Fibroblast of skin of right biceps (primary cell): ENCODE measurements at places on chromosomes 7 and 10.

DNA sequence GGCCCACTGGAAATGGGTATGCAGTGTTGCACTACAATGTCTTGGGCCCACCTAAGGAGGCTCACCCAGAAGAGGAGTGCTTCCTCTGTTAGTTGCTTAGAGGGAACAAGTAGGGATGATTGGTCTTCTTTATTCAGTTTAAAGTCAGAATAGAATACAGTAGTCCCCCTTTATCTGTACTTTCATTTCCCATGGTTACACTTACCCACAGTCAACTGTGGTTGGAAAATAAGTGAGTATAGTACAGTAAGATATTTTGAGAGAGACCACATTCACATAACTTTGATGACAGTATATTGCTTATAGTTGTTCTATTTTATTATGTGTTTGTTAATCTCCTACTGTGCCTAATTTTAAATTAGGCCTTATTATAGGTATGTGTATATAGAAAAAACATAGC, 151.4 kb downstream of the COL28A1 start:
- DNase-seq, result no peak

- peak; percentile 93 for DNase-seq
Measured at GRCh38 chr7:1924258-1924817, 254.3 kb downstream of the ELFN1 start.

DNA sequence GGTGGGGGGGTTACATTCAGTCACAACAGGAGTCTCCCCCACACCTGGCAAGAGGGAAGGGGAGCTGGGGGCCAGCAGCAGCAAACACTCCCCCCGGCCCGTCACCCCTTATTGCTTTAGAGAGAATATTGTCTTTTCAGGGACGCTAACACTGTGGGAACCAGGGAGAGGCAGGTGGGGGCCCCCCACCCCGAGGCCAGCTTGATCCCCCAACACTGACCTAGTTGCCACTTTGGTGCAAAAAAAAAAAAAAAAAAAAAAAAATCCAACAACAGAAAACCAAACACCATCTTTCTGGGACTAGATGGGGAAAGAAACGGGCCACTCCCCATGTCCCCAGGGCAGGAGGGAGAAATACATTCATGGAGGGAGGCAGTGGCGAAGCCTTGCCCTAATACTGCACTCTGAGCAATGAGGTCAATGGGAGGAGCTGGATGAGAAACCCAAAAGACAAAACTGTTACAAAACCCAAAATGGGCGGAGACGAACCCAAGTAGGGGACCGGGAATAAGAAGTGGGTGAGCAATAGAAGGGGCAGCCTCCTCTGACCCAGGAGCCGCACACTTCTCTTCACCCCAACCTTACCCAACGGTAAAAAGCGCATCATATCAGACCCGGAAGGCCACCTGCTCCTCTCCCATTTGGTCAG, 6.5 kb downstream of the GNB2 start:
- DNase-seq, result no peak

DNA sequence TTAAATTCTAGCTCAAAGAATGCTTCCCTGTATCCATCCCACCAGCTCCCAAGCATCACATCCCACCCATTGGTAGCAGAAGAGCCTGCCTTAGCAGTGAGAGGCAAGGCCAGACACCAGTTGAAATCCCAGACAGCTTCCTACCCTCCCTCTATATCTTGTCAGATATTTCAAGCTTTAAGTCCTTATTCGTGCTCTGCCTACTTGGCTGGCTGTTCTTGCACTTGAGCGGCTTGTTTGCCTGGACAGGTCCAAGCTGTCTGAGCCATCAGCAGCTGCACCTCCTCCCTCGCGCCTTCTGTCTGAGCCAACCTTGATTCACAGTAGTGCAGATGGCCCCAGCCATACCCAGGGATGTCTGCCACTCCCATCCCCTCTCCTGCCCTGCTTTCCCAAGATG, 16.4 kb downstream of the LRRC4 start:
- DNase-seq, result no peak

DNA sequence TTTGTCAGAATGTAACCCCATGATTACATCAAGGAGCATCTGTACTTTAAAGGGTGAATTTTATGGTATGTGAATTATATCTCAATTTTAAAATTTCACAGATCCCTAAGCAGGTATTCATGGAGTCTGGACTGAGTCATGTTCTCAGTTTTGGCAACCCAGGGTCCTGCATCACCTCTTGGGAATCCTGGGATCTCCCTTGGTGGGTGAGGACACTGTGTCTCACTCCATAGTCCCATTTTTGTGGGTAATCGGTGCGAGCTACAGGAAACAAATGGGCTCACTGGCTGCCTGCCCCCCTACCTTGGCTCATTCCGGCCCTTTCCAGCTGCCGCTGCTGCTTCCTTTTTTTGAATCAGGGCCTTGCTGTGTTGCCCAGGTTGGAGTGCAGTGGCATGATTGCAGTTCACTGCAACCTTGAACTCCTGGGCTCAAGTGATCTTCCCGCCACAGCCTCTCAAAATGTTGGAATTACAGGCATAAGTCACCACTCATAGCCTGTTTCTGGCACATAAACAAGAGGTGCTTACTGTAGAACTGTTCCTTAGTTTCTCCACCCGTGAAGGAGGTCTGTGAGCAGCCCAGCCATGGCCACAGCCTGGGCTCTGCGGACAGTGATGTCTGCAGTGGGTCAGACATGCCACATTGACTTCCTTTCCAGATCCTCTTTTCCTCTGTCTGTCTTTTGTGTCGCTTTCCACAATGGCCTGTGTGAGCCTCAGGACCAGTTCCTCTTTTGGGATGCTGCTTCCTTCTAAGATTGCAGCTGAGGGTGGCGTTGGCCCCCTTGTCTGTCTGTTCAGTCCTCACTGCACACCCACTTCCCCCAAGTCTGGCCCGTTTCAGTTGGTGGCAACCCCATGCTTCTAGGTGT, 14.5 kb downstream of the PALD1 start:
- peak; percentile 48 for DNase-seq

DNA sequence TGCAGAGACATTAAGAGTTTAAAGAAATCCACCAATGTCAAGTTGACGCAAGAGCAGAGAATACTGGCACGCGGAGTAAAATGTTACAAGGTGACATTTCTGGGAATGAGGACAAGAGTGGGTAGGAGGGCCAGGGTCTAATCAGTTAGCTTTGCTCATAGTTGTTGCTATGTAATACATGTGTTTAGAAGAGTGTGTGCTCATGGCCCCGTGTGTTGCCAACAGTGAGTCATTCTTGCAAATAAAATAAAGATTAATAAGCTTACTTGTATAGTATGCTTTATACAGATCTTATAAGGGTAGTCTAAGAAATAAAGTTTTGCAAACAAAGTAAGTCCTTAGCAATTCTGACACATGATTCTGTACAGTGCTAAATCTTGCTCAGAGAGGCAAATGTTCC, 64.5 kb downstream of the DNMBP start:
- peak; percentile 73 for DNase-seq

- no peak for DNase-seq
Measured at GRCh38 chr7:112346381-112347060, 103.7 kb upstream of the IFRD1 start.

GRCh38 chr10:8331896-8332729, 277.6 kb downstream of the GATA3 start:
- DNase-seq, result peak; percentile 60

DNA sequence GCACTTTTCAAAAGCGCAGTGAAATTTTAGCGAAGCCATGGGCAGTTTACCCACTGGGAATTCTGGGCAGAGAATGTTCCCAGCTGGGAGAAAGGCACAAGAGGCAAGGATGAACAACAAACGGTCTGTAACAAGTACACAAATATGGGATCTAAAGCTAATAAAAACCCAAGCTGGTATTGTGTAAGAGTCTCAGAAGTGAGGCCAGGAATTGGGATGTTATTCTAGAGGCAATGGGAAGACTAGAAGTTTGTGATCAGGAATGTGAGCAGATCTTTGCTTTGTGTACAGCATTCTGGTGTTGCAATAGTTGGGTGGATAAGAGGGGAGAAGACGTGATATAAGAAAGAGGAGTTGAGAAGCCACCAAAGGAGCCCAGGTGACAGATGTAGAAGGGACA, 15.0 kb downstream of the FZD9 start:
- no peak for DNase-seq

DNA sequence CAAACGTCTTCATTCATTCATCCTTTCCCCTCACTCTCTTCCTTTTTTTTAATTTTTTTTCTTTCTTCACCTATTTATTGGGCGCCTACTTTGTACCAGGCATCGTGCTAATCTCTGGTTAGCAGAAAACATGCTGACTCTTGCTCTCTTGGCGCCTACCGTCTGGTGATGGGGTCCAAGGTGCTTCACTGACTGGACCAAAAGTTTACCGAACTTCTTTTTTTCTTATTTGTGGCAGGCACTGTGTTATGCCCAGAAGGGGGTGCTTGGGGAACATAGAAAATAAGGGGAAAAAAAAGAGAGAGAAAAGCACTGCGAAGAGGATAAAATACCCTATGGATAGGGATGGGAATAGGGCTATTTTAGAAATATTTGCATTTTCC, 505 bp upstream of the FAM204A start:
- peak; percentile 5 for DNase-seq

DNA sequence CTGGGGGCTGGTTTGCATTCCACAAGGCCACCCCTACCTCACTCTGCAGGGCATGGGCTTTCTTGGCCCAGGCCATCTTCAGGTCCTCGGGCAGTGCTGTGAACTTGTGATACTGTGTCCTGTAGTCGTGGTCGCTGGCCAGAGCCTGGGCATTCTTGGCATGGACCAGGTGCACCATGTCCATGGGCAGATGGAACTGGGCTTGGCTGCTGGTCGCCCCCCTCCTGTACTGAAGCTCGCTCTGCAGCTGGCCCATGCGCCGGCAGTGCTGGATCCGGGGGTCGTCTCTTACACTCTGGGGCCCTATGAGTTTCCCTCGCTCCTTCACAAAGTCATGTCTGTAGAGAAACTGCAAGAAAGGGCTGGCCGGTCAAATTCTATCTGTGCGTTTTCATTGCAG, 51.7 kb downstream of the HABP2 start:
- no peak for DNase-seq

GRCh38 chr10:53396876-53397275, 624.3 kb upstream of the MBL2 start:
- DNase-seq, result no peak

GRCh38 chr7:146655928-146656797, 539.6 kb downstream of the CNTNAP2 start:
- peak; percentile 61 for DNase-seq

DNA sequence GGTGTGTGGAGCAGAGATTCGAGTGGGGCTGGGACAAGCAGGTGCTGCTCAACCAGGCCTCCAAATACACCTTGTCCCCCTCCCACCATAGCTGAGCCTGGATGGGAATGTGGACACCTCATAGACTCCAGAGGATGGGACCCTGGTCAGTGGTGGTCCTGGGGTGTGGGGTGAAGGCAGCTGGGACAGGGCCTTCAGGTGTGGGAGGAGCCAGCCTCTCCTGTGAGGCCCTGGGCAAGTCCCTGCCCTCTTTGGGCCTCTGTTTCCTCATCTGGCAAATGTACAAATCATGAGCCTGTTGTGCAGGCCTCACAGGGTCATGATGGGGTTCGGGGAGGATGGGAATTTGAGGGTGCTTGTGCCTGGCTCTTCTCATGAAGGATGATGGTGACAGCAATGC, 362.9 kb upstream of the NUPR2 start:
- DNase-seq, result no peak

GRCh38 chr7:155405399-155406318, 52.3 kb upstream of the EN2 start:
- no peak for DNase-seq

DNA sequence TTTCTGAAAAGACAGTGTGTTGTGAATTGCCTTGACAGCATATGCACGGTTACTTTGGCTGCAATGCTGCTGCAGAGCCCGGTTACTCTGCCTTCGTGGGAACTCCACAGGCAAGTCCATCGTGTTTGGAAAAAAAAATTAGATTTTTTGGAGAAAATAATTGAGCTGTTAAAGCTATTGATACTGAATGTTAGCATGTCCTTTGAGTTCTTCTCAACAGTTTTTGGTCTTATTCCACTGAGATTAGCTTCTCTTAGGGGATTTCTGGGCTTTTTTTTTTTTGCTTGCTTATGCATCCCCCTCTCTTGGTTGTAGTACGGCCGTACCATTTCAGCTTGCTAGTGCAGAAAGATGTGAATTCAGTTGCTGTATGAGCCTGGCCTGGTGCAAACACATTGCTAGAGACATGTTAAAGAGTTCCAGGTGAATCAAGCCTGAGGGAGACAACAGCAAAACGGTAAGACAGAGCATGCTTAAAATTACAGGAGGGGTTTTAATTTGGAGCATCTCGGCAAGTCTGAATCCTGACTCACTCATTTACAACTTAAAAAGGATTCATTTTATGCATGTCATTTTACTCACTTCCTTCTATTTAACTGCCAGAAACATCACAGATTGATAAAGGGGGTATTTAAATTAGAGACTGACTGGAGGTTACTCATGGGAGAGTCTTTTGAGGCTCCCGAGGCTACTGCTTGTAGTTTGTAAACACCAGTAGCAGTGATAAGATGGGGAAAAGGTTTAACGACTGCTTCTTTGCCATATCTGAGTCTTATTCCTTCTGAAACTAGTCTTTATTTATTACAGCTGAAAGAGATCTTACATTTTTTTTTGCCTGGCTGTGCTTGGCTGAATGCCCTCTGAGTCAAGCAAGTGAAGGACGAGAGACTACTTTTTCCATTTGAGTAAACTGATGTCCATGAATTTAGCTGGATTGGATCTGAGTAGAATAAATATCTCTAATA, 113.7 kb downstream of the CDK14 start:
- peak; percentile 65 for DNase-seq

DNA sequence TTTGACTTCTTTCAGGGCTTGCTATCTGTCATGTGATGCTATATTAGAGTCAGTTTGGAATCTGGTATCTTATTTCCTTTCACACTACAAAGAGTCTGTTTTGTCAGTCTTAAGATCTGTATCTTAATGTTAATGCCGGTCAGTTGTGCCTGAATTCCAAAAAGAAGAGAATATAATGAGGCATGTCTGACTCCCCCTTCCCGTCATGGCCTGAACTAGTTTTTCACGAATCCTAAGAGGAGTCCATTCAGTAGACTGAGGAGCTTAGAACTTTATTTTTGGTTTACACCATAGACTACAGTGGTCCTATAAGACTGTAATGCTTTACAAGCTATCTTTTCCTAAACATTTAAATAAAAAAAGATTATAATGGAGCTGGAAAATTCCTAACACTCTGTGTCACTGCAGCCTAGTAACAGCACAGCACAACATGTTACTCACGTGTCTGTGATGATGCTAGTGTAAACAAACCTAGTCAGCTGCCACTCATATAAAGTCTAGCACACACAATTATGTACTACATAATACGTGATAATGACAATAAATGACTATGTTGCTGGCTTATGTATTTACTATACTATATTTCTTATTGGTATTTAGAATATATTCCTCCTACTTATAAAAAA, 50.6 kb downstream of the VPS41 start:
- peak; percentile 56 for DNase-seq

GRCh38 chr10:98925651-98926050, 310.0 kb downstream of the HPSE2 start:
- DNase-seq, result no peak

- DNase-seq, result peak; percentile 19
Measured at GRCh38 chr7:133568544-133568943, 315.7 kb downstream of the EXOC4 start.
